ENCODE measurements at places on chromosomes 3 and 15.

DNA sequence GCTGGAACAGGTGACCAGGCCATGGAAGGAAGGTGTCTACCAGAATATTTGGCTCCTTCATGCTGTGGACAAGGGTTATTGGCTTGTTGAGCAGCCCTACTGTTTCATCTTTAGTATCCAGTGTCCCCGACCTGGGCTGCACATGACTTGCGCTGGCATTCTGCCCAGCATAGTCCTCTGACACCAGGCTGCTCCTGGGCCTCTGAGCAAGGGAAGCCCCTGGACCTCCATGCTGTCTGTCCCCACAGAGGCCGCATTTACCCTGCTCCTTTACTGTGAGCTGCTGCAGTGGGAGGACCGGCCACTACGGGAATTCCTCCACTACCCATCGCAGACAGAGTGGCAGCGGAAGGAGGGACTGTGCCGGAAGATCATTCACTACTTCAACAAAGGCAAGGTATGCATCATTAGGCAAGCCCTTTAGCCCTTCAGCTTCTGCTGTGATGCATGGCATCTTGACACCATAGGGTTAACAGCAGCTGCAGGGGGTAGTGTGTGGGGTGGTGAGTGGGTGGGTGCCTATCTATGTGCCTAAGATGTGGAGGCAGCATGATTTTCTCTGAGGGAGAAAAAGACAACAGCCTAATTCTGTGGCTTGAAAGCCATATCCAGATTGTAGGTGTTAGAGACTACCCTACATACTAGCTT lies 44.0 kb upstream of the MANF start:
- no peak for DNase-seq

DNA sequence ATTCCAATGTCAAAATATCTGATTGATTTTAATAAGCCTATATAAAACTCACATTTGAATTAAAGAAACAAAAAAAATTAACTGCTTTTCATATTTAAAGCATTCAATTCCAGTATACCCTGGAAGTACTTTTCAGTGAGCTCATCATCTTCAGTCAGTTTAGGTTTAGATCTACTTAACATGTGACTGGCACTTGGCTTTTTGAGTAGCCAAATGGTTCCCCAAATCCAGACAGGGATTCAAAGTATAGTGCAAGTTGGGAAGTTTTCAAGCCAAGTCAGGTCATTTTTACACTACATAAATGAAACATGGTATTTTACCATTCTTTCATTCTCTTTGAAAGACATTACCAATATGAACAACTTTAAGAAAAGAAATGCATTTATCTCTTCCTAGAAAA lies 57.5 kb downstream of the ATP8B4 start:
- no peak for DNase-seq

DNA sequence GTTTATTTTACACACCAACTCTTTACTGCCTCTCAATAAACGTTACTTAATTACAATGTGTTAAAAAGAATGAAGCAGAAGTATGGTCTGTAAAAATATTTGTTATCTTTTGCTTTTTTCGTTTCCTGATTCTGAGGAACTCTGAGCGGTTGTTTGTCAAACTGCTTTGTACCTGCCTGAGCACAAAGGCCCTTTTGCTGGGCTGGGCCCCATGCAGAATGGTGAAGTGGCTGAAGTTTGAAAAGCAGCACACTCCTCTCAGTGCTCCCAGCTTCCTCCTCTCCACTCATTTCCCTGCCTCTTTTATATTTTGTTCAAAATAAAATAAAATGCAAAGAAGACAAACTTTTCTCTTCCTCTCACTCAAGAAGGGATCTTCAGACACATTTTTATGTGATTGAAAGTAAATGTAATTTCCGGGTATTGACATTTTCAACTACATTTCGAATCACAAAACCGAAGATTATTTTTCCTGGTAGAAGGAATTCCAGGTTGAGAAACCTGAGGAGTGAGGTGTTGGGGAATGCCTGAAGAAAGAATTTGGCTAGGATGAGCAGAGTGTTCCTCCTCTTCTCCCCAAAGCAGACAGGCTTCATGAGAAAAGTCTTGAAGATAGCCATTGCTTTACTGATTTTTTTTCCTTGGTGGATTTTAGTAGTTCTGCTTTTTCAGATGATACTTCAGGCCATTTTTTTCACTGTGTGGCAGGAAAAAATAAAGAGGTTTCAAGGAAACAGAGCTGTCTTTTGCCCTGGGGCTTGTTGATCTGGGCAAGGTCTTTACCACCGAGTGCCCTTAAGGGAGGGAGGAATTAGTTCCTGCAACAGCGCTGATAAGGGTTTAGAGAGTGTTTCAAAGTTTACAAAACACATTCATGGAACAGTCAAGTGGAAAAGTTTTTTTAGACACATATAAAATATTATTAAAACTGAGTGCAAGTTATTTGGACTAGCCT lies 229.8 kb downstream of the NFKBIZ start:
- DNase-seq, result no peak

GRCh38 chr3:23239211-23240068 lies 36.3 kb downstream of the UBE2E2 start:
- no peak for DNase-seq

DNA sequence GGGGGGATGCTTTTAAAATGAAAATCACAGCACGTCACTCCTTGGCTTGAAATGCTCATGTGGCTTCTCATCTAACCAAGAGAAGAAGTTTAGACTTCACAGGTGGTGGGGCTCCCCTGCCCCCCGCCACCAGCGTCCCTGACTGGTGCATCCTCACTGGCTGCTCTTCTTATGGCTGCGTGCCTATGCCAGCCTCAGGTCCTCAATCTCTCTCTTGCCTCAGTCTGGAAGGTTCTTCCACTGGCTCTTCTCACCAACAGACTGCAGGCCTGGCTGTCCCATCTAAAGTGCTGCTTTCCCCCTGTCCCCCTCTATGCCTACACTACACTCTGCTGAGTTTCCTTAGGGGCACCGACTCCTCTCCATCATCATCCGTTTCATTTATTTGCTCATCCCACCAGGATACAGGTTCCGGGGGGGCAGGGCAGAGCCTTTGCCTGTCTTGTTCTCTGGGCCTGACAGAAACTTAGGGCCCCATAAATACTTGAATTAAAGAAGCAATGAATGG lies 20.6 kb downstream of the ABTB1 start:
- no peak for DNase-seq

DNA sequence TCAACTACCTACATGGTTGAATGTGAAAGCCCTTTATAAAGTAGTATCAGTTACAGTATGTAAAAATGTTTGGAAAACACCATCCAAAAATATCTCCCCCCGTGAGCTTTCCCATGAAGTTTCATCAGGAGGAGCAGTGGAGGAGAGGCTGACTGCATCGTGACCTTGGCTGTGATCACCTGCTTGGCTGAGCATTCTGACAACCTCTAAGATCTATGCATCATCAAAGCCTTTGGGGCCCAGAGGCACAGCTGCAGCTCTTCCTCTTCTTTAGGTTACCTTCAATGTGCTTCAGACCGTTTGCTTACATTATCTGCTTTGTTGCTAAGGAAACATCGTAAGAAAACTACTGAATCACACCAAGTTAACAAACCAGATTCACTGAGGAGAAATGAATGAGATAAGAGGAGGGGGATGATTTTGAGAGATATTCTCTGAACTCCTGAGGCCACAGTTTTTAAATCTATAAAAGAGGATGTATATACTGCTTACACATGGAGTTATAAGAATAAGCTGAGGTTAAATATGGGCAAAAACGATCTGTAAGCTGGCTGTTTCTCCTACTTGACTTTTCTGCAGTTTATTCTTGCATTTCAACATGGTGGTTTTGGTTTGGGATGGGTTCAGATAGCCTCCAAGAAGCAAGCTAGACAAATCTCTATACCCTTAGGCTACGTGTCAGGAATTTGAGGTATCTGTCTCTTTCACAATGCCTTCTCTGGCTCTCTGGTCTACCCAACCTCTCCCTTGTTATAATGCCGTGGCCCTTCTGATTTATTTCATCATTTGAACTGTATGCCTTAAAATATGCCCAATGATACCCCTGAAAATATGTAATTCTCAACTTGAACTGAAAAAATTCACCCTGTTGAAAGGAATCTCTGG lies 4.0 kb downstream of the GCSAM start:
- peak; percentile 43 for DNase-seq

- DNase-seq, result no peak
Observed at GRCh38 chr15:74122403-74123130, 7.8 kb upstream of the ISLR2 start.

GRCh38 chr3:142604940-142605339 lies 8.7 kb downstream of the PLS1 start:
- no peak for DNase-seq

- no peak for DNase-seq
Observed at GRCh38 chr3:55198554-55198953, 270.7 kb upstream of the LRTM1 start.

DNA sequence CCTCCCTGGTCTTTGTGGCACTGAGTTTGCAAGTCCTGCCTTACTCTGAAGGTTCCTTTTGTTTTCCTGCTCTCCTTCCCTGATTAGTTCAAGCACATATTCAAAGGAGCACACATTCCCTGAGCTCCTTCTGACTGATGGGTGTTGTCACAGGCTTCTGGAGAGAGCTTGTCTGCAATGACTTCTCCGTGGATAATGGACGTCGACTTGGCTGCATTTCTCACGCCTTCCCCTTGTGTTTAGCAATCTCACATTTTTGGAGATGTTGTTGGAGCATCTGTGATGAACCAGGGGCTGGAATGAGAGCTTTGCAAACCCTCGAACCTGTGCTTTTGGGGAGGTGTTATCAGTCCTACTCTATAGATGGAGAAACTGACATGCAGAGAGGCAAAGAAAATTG lies 375.4 kb upstream of the PROK2 start:
- DNase-seq, result no peak

GRCh38 chr15:44183363-44183762 lies 11.7 kb downstream of the FRMD5 start:
- DNase-seq, result no peak

- DNase-seq, result no peak
Observed at GRCh38 chr3:113783463-113783862, 36.6 kb downstream of the ATP6V1A start.

- no peak for DNase-seq
Observed at GRCh38 chr3:124685481-124685880, 44.8 kb upstream of the UMPS start.

GRCh38 chr3:117238806-117239205 lies 529.2 kb downstream of the TUSC7 start:
- no peak for DNase-seq

GRCh38 chr15:66014635-66015182 lies 145.4 kb downstream of the RAB11A start:
- DNase-seq, result no peak

GRCh38 chr15:94991718-94992117 lies 760.4 kb downstream of the MCTP2 start:
- no peak for DNase-seq

GRCh38 chr15:46129145-46129544 lies 494.3 kb downstream of the SQOR start:
- DNase-seq, result no peak

- DNase-seq, result no peak
Observed at GRCh38 chr3:173599673-173600072, 202.1 kb downstream of the NLGN1 start.

DNA sequence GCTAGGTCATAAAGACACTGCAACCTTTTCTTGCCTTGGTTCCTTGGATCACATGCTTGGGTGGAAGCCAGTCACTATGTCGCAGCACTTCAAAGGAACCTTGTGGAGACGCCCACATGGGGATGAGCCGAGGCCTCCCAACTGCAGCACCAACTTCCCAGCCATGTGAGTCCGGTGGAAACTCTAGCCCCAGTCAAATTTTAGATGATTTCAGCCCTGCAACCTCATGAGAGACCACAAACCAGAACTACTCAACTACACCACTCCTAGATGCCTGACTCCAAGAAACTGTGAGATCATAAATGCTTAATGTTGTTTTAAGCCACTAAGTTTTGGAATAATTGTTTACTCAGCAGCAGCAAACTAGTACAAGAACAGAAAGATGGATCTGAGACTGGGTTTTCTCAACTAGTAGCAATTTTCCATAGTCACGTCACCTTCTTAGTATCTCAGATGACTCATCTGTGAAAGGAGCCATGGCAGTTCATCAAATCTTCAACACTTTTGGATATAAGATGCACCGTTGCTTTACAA lies 86.5 kb downstream of the MB21D2 start:
- DNase-seq, result peak; percentile 44

GRCh38 chr3:22176911-22177310 lies 425.9 kb upstream of the ZNF385D start:
- no peak for DNase-seq

GRCh38 chr3:174387736-174388135 lies 471.4 kb upstream of the NAALADL2 start:
- DNase-seq, result no peak

DNA sequence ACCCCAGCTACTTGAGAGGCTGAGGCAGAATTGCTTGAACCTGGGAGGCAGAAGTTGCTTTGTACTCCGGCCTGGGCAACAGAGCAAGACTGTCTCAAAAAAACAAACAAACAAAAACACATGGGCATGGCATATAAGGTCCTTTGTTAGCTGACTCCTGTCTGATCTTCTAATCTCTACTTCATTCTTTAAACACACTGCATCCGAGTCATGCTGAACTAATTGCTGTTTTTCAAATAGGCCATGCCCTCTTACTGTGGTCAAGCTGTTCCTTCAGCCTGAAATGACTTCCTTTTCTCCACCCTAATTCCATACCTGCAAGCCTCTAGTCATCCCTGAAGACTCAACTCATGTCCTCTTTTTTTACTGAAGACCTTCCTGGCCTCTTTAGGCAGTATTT lies 22.3 kb upstream of the SLMAP start:
- DNase-seq, result no peak

- no peak for DNase-seq
Observed at GRCh38 chr3:130468311-130468710, 48.7 kb upstream of the COL6A6 start.

GRCh38 chr15:54282228-54282836 lies 304.1 kb downstream of the UNC13C start:
- no peak for DNase-seq

- no peak for DNase-seq
Observed at GRCh38 chr3:194521510-194522260, 34.9 kb upstream of the ATP13A3 start.

DNA sequence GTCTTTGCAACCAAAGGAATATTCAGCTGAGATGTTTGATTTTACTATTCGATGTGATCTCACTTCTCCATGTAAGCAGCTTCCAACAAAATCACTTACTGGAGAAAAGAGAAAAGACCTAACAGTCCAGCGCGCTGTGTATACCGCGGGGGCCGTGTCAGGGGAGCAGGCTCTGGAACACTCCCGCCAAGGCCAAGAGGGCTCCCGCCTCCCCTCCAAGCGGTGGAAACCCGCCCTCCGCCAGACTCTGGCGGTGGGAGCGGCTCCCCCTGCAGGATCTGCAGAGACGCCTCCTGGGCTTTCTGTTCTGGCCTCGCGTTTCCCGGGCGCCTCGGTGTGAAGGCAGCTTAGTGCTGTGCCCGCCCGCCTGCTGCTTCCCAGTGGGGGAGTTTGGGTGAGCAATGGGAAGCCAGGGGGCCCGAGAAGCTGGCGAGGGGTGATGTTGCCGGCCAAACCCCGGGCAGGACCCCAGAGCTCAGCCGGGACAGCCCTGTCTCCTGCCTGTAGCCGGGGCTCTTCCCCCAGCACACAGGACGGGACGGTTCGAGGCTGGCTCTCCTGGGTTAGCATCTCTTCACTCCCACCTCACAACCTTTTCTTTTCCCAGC lies 36.3 kb downstream of the CHST14 start:
- DNase-seq, result peak; percentile 81

GRCh38 chr3:133452641-133453319 lies 52.9 kb downstream of the BFSP2 start:
- DNase-seq, result no peak
